ENCODE measurements at places on chromosomes 12 and 14.

- no peak for DNase-seq
Observed at GRCh38 chr12:103851127-103851526, 10.1 kb upstream of the NT5DC3 start.

GRCh38 chr14:93295541-93296220, 37.2 kb downstream of the BTBD7 start:
- DNase-seq = no peak

DNA sequence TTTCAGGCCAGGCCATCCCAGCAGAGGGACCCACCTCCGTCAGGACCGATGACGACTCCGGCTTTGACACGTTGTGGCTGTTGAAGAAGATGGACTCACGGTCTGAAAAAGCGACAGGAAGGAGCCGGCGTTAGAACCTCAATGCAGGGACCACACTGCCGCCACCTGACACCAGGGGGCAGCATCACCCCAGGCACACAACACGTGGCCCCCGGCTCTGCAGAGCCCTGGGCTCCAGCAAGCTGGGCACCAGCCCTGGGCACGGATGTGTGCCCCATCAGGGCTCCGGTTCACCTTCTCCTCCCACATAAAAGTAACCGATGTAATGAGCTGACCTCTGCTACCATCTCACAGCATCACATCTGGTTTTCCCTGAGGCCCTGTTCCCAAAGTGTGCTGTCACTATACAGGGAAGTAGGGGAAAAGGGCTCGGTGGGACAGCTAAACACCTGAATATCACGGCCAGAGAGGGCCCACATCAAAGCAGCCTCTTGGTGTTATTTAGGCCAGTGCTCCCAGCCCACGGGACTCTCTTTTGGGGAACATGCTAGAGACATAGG, 29.0 kb downstream of the CHGA start:
- peak; percentile 79 for DNase-seq

DNA sequence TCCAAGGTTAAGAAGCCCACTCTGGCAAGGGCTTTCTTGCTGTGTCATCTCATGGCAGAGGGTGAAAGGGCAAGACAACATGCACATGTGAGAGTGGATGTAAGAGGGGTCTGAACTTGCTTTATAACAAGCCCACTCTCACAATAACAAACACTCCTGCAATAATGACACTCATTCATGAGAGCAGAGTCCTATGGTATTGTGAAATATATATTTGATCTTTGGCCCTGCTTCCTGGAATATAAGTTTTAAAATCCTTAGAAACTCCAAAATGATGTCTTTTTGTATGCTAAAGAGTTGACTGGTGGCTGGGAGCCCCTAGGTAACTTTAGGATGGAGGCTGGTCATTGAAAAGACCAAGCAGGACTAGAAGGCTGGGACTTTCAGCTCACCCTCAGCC, 51.8 kb downstream of the TSPAN8 start:
- no peak for DNase-seq

- no peak for DNase-seq
Observed at GRCh38 chr12:112122823-112123690, 2.3 kb upstream of the TRAFD1 start.

DNA sequence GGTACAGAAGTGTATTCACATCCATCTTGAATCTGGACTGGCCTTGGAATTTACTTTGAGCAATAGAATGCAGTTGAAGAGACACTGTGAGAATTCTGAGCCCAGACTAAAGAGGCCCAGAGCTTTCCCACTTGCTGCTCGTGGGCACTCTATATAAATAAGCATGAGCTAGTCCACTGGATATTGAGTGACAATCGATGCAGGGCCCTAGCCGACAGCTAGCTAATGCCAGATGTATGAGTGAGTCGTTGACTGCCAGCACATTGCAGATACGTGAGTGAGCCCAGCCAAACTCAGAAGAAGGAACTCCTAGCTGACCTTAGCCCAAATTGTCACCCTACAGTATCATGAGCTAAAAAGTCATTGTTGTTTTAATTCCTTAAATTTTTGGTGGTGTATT, 24.9 kb downstream of the NAV3 start:
- no peak for DNase-seq

DNA sequence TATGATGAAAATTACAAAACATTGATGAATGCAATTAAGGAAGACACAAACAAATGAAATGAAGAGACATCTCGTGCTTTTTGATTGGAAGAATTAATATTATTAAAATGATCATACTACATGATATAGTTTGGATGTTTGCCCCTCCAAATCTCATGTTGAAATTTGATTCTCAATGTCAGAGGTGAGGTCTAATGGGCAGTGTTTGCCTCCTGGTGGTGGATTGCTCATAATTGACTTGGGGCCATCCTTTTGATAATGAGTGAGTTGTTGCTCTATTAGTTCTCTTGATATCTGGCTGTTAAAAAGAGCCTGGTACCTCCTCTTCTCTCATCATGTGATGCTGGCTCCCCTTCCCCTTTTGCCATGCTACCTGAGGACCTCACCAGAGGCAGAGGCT, 56.7 kb downstream of the CD163L1 start:
- peak; percentile 8 for DNase-seq

GRCh38 chr14:68471029-68471963, 321.6 kb downstream of the ZFP36L1 start:
- DNase-seq = no peak

- no peak for DNase-seq
Observed at GRCh38 chr12:41514907-41515306, 326.8 kb downstream of the PDZRN4 start.

GRCh38 chr14:73763396-73763795, 49.2 kb upstream of the PNMA1 start:
- DNase-seq = no peak

DNA sequence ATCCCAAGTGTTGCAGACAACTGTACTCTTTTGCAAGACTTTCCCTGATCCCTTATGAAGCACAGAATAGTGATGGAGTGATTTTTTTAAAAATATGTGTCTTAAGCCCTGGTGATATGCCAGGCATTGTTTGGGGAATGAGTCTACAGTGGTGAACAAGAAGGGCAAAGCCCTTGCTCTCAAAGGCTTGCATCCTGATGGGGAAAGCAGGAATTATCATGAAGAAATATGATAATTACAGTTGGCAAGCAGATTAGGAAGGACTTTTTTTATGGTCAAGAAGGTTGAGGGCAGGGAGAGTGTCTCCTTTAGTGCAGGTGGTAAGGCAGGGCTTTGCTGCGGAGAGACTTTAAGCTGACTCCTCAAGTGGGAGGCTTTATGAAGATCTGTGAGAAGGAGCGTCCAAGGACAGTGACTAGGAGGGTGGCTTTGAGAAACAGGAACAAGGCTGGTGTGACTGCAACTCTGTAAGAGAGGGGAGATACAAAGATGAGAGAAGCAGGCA, 100.2 kb downstream of the SYNE2 start:
- no peak for DNase-seq

GRCh38 chr14:101286271-101287018, 274.9 kb upstream of the DIO3 start:
- DNase-seq = no peak

DNA sequence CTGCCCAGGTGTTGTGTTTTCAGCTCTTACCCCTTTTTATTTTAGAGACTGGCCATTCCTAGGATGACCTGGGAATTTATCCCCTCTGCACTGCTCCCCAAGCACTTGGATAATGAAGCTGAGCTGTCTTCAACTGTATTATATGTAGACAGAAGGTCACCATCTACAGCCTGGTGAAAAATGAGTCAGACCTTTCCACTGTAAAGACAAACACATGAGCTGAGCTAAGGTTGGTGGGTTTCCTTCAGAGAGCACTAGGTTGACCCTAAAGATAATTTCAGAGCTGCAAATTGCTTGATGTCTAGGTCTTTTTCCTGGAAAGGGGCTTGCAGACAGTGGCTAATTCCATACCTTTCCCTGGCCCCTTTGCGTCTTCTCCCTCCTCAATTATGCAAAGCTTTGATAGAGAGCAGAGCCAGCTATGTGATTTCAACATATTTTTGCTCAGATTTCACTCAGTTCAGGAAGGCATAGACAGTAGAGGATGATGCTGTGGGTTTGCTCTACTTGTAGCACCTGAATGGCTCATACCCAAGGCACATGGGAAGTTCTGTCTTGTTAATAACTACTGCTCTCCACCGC, 9.2 kb upstream of the IKZF4 start:
- no peak for DNase-seq

GRCh38 chr14:69241577-69241976, 18.4 kb upstream of the GALNT16 start:
- DNase-seq = no peak

DNA sequence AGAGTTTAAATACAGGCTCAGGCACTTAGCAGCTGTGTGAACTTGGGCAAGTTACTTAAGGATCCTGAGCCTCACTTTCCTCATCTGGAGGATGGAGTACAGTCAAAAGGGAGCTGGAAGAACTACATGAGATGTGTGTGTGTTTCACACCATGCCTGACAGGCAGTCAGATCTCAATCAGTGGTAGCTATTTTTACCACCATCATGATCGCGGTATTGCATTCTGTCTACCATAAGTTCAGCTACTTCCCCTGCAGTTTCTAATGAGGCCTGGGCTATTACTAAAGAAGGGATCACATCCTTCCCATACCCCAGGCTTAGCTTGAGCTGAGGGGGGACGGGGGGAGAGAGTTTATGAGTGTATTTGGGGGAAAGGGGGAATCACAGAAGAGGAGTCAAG, 7.0 kb downstream of the AQP6 start:
- DNase-seq = no peak

DNA sequence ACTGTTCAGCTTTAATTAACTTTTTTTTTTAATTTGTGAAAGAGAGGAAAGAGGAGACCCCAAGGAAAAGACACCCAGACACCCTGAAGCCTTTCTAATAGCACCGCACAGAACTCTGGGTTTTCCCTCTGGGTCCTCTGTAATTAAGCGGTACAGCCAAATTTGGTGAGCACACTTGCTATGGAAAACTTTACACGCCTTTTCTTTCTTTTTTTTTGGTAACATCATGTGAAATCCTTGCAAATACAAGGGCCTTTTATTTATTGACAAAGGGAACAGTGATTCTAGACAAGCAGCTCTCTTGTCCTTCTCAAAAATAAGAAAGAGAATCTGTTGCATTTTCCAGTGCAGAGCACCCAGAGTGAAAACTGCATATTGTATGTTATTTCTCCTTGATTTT, 44.4 kb upstream of the CPM start:
- no peak for DNase-seq

- DNase-seq = no peak
Observed at GRCh38 chr12:47328831-47329545, 249.2 kb upstream of the AMIGO2 start.

DNA sequence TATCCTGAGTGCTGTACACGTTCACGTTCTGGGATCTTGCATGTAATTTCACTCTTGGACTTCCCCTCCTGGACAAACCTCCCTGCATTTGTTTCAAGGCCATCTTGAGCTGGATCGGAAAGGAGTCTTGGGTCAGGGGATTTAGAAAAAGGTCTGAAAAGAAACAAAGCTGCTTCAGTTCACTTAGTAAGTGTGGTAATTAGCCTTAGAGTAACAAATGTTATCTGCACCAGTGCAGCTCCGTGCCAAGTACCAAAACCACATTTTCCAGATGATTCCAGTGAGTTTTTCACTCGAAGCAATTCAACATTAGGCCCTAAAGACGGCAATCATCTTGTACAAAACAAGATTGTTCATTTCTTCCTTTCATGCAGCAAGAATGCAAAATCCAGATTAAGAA, 39.4 kb upstream of the ATXN2 start:
- no peak for DNase-seq

DNA sequence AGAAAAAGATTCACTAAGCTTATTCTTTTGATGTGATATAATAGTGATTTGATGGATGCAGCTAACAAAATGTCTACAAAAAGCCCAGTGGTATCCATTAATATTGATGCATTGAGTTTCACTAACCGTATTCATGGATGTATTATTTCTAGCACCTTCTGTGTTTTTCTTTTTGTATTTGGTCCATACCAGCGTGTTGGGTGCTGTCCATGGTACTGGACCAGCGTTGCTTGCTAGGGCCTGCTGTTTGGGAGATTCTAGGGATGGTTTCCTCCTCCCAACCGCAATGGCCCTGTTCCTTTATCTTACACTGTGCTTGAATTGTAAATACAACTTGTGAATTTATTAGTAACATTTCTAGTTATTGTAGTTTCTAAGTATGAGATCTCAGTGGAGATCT, 31.7 kb downstream of the ANO4 start:
- no peak for DNase-seq

DNA sequence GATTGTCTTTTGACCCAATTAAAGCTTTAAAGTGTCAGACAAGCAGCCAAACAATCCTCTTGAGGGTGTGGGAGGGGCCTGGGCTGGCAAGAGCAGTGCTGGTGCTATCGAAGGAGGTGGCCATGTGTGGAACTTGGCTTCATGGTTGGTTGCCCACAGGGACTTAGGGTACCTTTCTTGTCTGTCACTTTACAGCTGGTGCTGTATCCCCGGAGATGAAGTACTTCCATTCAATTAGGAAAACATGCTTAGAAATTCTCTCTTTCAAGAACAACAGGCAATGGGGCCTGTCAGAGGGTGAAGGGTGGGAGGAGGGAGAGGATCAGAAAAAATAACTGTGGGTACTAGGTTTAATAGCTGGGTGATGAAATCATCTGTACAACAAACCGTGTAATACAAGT, 86.5 kb downstream of the DAAM1 start:
- DNase-seq = no peak

- no peak for DNase-seq
Observed at GRCh38 chr12:70831543-70831942, 89.0 kb downstream of the PTPRR start.

- no peak for DNase-seq
Observed at GRCh38 chr14:65462411-65462810, 49.9 kb downstream of the FUT8 start.

DNA sequence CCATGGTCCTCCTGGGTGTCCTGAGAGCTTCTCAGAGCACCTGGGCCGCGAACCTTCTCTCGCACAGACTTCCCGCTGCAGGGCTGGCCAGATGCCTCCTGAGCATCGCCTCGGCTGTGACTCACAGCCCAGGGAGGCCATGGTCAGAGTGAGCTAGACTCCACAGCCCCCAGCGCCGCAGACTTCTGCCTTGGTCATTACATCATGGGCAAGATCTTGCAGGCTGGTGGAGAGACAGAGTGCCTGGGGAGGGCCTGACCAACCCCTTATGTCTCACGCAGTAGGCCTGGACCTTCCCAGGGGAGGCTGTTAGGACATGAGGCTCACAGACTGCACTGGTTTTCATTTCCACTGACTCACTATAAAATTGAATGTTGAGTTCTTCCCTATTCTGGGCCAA, 41.8 kb downstream of the SMOC1 start:
- no peak for DNase-seq

- DNase-seq = no peak
Observed at GRCh38 chr12:115433014-115433634, 749.1 kb upstream of the TBX3 start.

DNA sequence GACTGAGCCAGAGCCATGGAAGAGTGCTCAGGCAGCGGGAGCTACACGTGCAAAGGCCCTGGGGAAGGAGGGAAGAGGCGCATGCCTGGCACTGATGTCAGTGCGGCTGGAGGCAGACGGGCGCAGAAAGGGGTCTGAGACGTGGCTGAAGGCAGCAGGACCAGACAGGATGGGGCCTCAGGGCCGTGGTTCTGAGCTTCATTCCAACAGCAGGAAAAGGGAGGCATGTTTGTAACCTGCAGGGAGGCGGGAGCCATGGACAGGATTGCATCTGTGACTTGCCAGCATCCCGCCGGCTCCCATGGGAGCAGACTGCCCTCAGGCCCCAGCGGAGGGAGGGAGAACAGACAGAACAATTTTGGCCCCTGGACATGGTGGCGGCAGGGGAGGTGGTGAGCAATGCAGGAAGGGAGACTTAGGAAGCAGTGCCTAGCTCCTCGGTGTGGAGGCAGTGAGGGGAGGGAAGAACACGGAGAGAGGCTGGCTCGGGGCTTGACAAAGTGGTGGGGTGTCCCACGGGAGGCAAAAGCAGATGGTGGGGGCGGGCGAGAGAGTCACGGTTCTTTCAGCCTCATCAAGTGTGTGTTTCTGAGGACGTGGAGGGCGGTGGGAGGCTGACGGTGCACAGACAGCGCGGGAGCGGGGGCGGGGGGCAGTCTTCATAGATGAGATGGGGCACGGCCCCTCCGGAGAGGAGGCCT, 33.3 kb upstream of the INF2 start:
- DNase-seq = no peak

All from CD4-positive, alpha-beta T cell treated with Interleukin-10 for 1 hour (primary cell).